AML-193 (cell line): ENCODE measurements at places on chromosomes 3 and 15.

- DNase-seq = no peak
Observed at GRCh38 chr3:110293660-110294059, 778.0 kb upstream of the NECTIN3 start.

DNA sequence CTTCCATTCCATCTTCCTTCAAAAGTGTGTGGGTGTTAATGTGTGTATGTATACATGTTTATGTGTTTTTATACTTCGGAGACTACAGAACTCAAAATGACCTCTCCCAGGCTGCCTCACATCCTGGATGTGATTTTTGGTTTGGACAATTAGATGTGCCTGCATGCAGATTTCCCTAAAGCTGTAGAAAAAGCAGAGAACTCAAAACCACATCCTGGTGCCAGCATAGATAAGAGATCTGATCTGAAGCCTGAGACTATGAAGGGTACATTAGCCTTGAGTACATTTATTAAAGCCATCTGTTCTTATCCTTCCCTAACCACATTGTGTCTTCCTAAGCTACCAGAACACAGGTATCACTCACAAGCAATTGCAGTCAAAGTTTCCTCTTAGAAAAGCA is 319.4 kb upstream of the RASGRP1 start:
- DNase-seq = no peak

DNA sequence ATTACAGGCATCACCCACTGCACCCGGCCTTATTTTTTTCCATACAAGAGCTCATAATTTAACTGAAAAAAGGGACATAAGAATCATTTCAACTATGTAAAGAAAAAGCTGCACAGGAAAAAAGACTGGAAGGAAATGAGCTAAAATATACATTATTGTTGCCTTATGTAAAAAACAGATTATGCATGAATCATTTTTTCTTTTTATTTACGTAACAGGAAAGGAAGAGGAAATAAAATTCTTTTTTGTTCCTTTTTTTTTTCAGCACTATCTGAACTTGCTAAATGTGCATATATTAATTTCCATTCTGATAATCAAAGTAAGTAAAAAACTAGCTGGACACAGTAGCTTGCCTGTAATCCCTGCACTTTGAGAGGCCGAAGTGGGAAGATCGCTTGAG is 12.1 kb downstream of the KIF9 start:
- DNase-seq = peak; percentile 18

DNA sequence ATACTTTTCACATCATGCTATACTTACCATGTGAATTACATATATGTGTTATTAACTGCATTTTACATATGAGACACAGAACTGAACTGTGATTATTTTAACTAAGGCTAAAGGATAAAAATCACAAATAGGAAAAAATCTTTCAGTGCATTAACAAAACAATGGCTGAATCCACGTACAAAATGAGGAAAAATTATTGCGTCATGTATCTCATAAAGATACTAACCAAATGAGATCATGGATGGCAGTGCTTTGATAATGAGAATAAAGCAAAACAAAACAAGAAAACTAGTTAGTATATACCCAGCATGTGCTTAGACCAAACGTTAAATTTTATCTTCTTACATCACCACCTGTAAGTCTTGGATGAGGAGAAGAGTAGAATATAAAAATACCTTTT is 66.0 kb downstream of the SCAPER start:
- DNase-seq = no peak

- DNase-seq = no peak
Observed at GRCh38 chr3:12633108-12633507, 30.8 kb downstream of the RAF1 start.

GRCh38 chr3:126358038-126358815 is 1.0 kb upstream of the KLF15 start:
- no peak for DNase-seq

DNA sequence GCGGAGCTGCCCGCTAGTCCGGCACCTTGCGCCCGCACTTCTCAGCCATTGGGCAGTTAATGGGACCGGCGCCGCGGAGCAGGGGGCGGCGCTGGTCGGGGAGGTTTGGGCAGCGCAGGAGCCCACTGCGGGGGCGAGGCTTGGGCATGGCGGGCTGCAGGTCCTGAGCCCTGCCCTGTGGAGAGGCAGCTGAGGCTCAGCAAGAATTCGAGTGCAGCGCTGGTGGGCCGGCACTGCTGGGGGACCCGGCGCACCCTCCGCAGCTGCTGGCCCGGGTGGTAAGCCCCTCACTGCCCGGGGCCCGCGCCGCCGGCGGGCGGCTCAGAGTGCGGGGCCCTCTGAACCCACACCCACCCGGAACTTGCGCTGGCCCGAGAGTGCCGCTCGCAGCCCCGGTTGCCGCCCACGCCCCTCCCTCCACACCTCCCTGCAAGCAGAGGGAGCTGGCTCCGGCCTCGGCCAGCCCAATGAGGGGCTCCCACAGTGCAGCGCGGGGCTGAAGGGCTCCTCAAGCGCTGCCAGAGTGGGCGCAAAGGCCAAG is 835.0 kb downstream of the TBL1XR1 start:
- no peak for DNase-seq

- no peak for DNase-seq
Observed at GRCh38 chr3:194686414-194686815, 732 bp downstream of the FAM43A start.

- no peak for DNase-seq
Observed at GRCh38 chr15:72389231-72389630, 8.9 kb upstream of the TMEM202 start.

DNA sequence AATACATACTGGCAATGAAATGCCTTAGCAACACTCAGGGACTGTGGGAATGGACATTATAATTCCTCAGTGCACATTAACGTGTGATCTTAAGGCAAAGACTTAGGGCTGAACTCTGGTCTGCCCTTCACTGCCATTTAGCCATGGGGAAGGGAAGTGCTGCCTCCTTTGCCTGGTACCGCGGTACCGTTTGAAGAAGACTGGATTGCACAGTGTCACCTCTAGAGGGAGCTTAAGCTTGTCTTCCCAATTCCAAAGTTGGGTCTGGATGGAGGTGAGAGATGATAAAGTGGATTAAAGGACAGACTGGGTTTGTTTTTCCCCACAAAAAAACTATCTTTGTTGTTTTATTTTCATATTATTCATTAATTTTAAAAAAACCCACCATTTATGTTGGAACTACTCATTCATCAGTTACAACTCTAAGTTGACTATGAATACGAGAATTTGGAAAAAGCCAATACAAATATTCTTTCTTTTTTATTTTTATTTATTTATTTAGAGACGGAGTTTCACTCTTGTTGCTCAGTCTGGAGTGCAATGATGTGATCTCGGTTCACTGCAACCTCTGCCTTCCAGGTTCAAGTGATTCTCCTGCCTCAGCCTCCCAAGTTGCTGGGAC is 60.0 kb upstream of the SYN2 start:
- DNase-seq = no peak

- no peak for DNase-seq
Observed at GRCh38 chr3:100927775-100928174, 65.4 kb downstream of the ABI3BP start.

GRCh38 chr3:143775459-143775858 is 72.8 kb downstream of the SLC9A9 start:
- DNase-seq = peak; percentile 68

DNA sequence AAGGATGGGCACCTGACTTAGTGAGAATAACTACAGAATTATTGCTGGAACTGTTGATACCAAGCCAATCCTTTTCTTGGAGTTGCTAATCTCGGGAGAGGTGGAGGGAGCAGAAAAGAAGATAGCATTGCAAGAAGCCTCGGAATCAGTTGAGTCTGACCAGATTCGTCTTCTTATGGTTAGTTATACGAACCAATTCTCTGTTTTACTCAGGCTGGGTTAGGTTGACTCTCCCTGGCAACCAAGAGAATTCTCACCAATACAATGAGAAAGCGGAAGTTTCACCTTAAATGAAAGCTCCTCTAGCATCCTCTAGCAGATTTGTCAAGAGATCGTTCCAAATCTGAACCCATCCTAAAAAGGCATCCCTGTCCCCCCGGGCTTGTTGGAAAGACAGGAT is 43.5 kb upstream of the UBE2E1 start:
- no peak for DNase-seq

- peak; percentile 95 for DNase-seq
Observed at GRCh38 chr15:81023483-81024264, 23.0 kb downstream of the TLNRD1 start.

DNA sequence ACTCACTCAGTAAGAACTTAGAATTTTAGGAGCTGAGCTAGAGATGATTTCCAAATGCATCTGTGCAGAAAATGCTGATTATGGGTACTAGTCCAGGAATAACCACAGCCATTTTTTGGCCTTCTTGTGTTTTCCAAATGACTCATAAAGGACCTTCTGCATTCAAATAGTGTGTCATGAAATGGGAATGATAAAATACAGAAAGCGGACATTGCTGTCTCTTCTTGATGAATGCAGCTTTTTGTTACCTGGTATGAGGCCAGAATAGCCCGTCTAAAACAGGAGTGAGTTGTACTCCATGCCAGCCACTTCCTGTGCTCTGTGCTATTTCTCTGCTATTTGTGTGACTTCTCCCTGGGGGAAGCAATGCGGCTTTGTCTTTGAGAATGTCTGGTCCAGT is 20.5 kb upstream of the FRMD5 start:
- DNase-seq = no peak

DNA sequence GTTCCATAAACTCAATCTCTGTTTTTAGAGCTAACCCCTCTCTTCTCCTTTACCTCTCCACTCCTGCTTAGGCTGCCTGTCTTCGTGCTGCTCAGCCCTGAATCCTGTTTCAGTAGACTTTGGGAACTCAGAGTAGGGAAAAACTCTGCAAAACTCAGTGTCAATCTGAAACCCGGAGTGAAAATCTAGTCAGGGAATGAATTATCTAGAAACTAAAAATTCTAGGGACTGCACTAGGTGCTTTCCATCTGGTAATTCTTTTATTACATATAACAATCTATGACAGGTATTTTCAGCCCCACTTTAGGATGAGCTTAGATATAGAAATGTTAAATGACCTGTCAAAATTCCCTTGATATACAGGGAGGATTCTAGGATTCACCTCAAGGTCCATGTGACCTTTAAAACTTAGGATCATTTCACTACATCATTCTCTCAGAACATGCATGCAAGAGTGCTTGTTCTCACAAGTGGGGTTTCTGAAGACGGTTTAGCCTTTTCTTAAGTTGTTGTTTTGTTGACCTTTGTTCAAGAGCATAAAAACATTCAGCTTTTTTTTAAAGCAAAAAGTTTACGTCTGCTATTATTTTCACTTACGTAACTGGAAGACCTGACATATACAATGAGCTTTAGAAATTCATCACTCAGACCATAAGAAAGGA is 108.2 kb upstream of the MBNL1 start:
- no peak for DNase-seq

GRCh38 chr3:193031911-193032310 is 114.3 kb upstream of the MB21D2 start:
- no peak for DNase-seq

DNA sequence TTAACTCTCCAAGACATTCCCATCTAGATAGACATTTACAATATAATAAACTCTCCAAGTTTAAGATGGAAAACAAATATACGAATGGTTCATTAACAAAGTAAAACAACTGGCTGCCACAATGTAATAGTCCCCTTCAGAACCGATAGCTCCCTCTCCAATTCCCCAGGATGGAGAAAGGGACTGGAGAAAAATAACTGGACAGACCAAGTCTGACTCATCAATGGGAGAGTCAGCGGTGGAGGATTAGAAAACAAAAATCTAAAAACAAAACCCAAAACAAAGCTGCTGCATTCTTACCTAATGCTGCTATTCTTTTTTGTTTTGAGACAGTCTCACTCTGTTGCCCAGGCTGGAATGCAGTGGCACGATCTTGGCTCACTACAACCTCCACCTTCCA is 468.1 kb downstream of the SHQ1 start:
- DNase-seq = no peak

DNA sequence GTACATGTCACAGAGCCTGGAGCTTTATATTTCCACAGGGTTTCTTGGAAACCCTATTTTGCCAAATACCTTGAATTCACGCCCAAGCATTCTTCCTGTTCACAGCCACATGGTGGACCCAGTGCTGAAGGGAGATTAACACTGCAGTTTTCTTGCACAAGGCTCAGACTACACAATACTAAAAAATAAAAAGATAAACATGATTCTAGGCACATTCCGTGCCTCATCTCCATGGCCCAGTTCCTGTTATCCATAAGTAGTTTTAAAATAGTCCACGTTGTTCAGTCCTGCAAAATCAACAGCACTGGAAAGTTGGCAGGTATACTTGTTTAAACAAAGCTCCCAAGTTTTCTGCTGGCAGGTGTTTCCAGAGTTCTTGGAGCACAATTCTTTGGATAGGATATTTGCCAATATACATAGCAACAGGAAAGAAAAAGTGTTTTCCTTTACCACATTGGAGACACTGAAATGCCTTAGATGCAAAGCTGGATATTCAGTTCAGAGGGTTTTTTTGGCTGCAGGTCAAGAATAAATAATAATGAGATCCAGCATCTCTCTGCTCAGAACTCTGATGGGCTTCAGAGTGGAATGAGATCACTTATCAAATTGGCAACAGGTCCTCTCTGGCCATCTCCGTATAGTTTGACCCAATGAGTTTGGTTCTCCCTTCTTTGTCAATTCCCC is 88.1 kb upstream of the TGFBR2 start:
- DNase-seq = peak; percentile 19

DNA sequence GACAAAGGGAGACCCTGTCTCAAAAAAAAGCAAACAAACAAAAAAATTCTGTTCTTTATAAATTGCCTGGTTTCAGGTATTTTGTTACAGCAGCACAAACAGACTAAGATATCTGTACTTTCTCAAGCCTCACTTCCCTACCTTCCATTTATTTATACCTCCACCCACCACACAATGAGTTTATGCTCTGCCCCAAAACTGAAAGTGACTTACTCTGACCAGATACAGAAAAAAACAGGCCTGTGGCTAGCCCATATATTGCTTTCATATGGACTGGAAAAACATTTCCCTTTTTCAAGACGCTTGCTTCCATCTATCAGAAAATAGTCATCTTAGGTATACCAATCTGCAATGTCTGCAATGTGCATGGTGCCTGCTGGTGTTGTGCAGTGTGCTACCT is 8.7 kb upstream of the GPD1L start:
- DNase-seq = no peak
